ENCODE measurements at places on chromosomes 1 and 21.

DNA sequence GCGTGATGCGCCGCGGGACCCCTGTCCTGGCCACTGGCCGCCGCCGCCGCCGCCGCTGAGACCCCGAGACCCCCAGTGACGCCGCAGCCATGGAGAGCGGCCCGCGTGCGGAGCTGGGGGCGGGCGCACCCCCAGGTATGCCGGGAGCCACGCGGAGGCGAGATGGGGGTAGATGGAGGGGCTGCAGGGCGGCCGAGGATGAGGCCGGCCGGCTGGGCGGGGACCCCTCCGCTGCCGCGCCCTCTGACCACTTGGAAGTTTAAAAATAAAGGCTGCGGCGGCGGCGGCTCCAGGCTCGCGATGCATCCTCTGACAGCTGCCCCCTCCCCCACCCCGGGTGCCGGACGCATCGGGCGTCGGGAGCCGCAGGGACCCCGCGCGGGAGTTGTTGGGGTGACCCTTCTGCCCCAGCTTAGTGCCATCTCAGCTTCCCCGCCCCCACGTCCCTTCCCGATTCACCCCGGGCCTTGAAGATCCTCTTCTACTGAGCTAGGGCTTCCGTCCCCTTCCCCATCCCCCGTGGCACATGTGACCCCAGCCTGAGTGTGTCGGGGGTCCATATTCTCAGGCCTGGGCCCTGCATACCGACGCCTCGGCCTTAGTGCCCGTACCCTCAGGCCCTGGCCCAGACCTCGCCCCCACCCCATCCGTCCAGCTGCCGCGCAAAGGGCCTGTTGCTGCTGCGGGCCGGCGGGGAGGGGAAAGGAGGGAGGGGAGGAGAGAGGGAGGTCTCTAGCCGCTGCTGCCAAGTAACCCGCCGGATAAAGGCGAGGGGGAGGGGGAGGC lies 562 bp downstream of the MAP7D1 start:
- peak; percentile 73 for DNase-seq

GRCh38 chr1:160429702-160430535 lies 29.6 kb downstream of the VANGL2 start:
- no peak for DNase-seq

GRCh38 chr1:219279017-219279770 lies 105.5 kb downstream of the LYPLAL1 start:
- DNase-seq, result peak; percentile 40

DNA sequence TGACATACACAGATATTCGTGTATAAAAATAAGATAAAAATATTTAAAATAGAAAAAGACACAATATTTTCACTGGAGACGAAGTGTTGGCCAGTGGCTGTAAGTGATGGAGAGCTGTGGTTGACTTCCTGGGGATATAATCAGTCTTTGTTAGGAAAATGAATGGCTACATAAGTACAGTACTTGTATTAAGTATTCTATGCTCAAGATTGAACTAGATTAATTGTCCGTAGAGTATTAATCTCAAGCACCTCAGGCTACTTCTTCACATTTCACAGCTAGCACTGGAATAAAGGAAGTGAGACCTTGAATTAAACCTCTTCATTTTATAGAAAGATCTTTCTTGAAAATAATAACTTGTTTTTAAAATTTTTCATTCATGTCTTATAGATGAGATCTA lies 39.0 kb upstream of the RGS5 start:
- DNase-seq, result no peak
